ENCODE measurements at places on chromosomes 7 and 10. TPM values are rescaled to one million over a fixed set of nuclear protein-coding genes. Genes with fewer than 3 reads are reported as not detected.

The CRHR2 gene
- total RNA-seq, result 0.99 TPM

The ETV1 gene
- total RNA-seq, result 91.7 TPM

The SLC16A12 gene
- total RNA-seq, result 2.9 TPM

The CYP3A4 gene
- not detected for total RNA-seq

The NOM1 gene
- 6.0 TPM for total RNA-seq

The RASA4B gene
- 7.7 TPM for total RNA-seq

The PRTFDC1 gene
- 13.1 TPM for total RNA-seq

The TMEM106B gene
- total RNA-seq, result 50.0 TPM

The COBL gene
- 65.6 TPM for total RNA-seq

The IGFBP1 gene
- total RNA-seq, result not detected

The SLC13A1 gene
- total RNA-seq, result not detected

The RPEL1 gene
- not detected for total RNA-seq

The CDK14 gene
- total RNA-seq, result 21.3 TPM

The HTR7 gene
- total RNA-seq, result not detected

The HABP2 gene
- total RNA-seq, result not detected

All from heart left ventricle (tissue), 16 donors.